ENCODE measurements at places on chromosomes 11 and 22. TPM values are rescaled to one million over a fixed set of nuclear protein-coding genes. Genes with fewer than 3 reads are reported as not detected.

Gene BTG4
- total RNA-seq, result not detected

Gene HEPN1
- not detected for total RNA-seq

Gene CHRM4
- total RNA-seq, result 4.8 TPM

Gene NCAM1
- total RNA-seq, result 0.40 TPM

Gene SHANK2
- total RNA-seq, result not detected

Gene EHF
- total RNA-seq, result 0.65 TPM

Gene OR2AT4
- not detected for total RNA-seq

Gene HTR3B
- total RNA-seq, result not detected

Gene PRODH
- not detected for total RNA-seq

Gene KCNJ1
- 0.22 TPM for total RNA-seq

Gene OVCH2
- not detected for total RNA-seq

Gene FERMT3
- 151 TPM for total RNA-seq

Gene GAB4
- not detected for total RNA-seq

Gene SMIM35
- 0.30 TPM for total RNA-seq

Gene BTBD18
- not detected for total RNA-seq

Gene SLC22A9
- not detected for total RNA-seq

Gene UNC93B1
- 24.7 TPM for total RNA-seq

Gene OTOG
- not detected for total RNA-seq

Gene DCDC1
- total RNA-seq, result 0.45 TPM

Gene B4GALNT4
- 6.0 TPM for total RNA-seq

Gene UCP3
- total RNA-seq, result 6.0 TPM

Gene COPB1
- total RNA-seq, result 74.2 TPM

Gene LARGE1
- 2.1 TPM for total RNA-seq

Gene FAM227A
- 0.77 TPM for total RNA-seq

Gene RCOR2
- total RNA-seq, result not detected

Gene PARVG
- 94.7 TPM for total RNA-seq

Gene APOBEC3A
- total RNA-seq, result 4.1 TPM

Gene OR4D5
- total RNA-seq, result not detected

Gene OR5T1
- total RNA-seq, result not detected

Gene ANO9
- total RNA-seq, result 165 TPM

Gene ARHGAP20
- total RNA-seq, result 0.07 TPM

Gene PYGM
- total RNA-seq, result 27.1 TPM

Gene TPH1
- total RNA-seq, result 0.73 TPM

Gene BACE1
- 3.5 TPM for total RNA-seq

Gene SAA2
- not detected for total RNA-seq

Gene C11orf86
- total RNA-seq, result not detected

Gene ANO5
- total RNA-seq, result not detected

Gene TRPM5
- 0.08 TPM for total RNA-seq

Gene SMTNL1
- not detected for total RNA-seq

Gene OR6T1
- total RNA-seq, result not detected

Gene SERPING1
- total RNA-seq, result not detected

Gene CNGA4
- 0.23 TPM for total RNA-seq

Gene FUT4
- total RNA-seq, result 5.2 TPM

Gene PATE2
- total RNA-seq, result not detected

Gene C11orf21
- 50.1 TPM for total RNA-seq

Gene RIBC2
- total RNA-seq, result 2.4 TPM

Gene PNPLA2
- total RNA-seq, result 182 TPM

Gene CEND1
- total RNA-seq, result 0.63 TPM

Gene TBRG1
- total RNA-seq, result 61.4 TPM

Gene FREY1
- total RNA-seq, result 3.2 TPM

Gene APOA4
- total RNA-seq, result not detected

Gene PHF21B
- total RNA-seq, result not detected

Gene WBP2NL
- total RNA-seq, result 0.91 TPM

Gene RNF121
- 15.7 TPM for total RNA-seq

Gene PTPN5
- total RNA-seq, result not detected

Gene RPL27A
- 1,804 TPM for total RNA-seq

Gene OR51B6
- total RNA-seq, result not detected
